Activated CD8-positive, alpha-beta memory T cell treated with anti-CD3 and anti-CD28 coated beads, Interleukin-2, amount 10 ng/mL, durations not matched to agents 7 days and 5 days (primary cell): ENCODE measurements at places on chromosomes 6 and 20. TPM values are rescaled to one million over a fixed set of nuclear protein-coding genes. Genes with fewer than 3 reads are reported as not detected.

The PNLDC1 gene
- 1.4 TPM for total RNA-seq

The CYP21A2 gene
- 0.15 TPM for total RNA-seq

The TTI1 gene
- 34.7 TPM for total RNA-seq

The SLC35D3 gene
- total RNA-seq: not detected

- peaks cover 42% of the 10 kb centered on the region for H3K27me3 ChIP-seq
- H3K4me1 ChIP-seq: peaks cover 52% of the 10 kb centered on the region
- no peak for DNase-seq
- H3K4me3 ChIP-seq: peak overlapping the region; percentile 74
- peak overlapping the region; percentile 96 for H3K27ac ChIP-seq
- H3K36me3 ChIP-seq: peaks cover 4% of the 10 kb centered on the region
These were observed 142.0 kb downstream of the DLL1 start for GRCh38 chr6:170148709-170149470.

- H3K4me3 ChIP-seq: no peak overlapping the region
- no peaks in the 10 kb centered on the region for H3K36me3 ChIP-seq
- H3K27ac ChIP-seq: no peak overlapping the region
- DNase-seq: no peak
- H3K4me1 ChIP-seq: no peaks in the 10 kb centered on the region
- no peaks in the 10 kb centered on the region for H3K27me3 ChIP-seq
These were observed 299.1 kb upstream of the KCNQ5 start for GRCh38 chr6:72322771-72323170.

- H3K27ac ChIP-seq: peak overlapping the region; percentile 95
- no peaks in the 10 kb centered on the region for H3K27me3 ChIP-seq
- peak; percentile 82 for DNase-seq
- peaks cover 74% of the 10 kb centered on the region for H3K4me1 ChIP-seq
These were observed 157.4 kb upstream of the ZNF217 start for GRCh38 chr20:53750827-53751619.

DNA sequence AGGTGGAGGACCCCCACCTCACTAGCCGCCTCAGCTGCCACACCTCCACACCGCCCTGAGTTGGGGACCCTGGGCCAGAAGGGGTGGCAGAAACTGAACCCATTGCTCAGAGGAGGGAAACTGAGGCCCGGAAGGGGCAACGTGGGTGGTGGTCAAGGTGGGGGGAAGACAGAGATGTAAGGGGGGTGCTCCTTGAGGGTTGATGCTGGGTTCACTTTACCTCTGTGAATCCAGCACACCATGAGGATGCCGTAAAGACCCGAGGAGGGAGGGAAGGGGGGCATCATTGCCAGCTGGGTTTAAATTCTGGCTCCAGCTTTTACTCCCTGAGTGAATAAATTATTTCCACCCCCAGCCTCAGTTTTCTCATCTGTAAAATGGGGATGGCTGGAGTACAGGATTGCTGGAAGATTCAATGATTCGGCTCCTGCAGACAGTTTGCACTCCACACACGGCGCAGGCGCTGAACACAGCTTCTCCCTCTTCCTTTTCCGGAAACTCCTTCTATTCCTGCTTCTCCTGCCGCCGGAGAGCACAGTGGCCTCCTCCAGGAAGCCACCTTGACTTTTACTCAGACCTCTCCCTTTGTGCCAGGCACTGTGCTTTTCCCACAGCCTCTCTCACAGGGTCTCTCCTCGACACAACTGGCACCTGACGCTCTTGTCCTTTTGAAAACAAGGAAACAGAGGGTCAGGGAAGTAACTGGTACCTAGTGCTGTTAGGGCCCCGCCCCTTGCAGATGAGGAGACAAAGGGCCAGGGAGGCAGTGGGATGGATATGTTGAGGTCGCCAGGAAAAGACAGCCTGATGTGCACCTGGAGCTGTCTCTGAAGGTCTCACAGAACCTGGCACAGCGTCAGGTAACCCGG lies 59.4 kb downstream of the UBE2V1 start:
- peaks cover 15% of the 10 kb centered on the region for H3K4me1 ChIP-seq
- H3K36me3 ChIP-seq: no peaks in the 10 kb centered on the region
- DNase-seq: no peak
- no peak overlapping the region for H3K27ac ChIP-seq
- peaks cover 8% of the 10 kb centered on the region for H3K27me3 ChIP-seq

GRCh38 chr20:25296094-25297093 lies 48.5 kb downstream of the PYGB start:
- peak overlapping the region; percentile 24 for H3K27ac ChIP-seq
- H3K27me3 ChIP-seq: no peaks in the 10 kb centered on the region
- no peaks in the 10 kb centered on the region for H3K36me3 ChIP-seq
- H3K4me3 ChIP-seq: no peak overlapping the region
- peaks cover 15% of the 10 kb centered on the region for H3K4me1 ChIP-seq
- peak; percentile 54 for DNase-seq

- H3K4me3 ChIP-seq: peak overlapping the region; percentile 48
- peak; percentile 60 for DNase-seq
- H3K27ac ChIP-seq: peak overlapping the region; percentile 83
- peaks cover 2% of the 10 kb centered on the region for H3K27me3 ChIP-seq
- peaks cover 68% of the 10 kb centered on the region for H3K4me1 ChIP-seq
These were observed 128.2 kb upstream of the PTPN1 start for GRCh38 chr20:50381771-50382593.

GRCh38 chr20:62540504-62540903 lies 64.7 kb upstream of the GATA5 start:
- H3K4me3 ChIP-seq: no peak overlapping the region
- no peaks in the 10 kb centered on the region for H3K4me1 ChIP-seq
- H3K36me3 ChIP-seq: no peaks in the 10 kb centered on the region

GRCh38 chr6:150116200-150116800 lies 26.5 kb upstream of the PPP1R14C start:
- no peak overlapping the region for H3K4me3 ChIP-seq
- no peak for DNase-seq
- H3K27ac ChIP-seq: no peak overlapping the region
- H3K4me1 ChIP-seq: peaks cover 15% of the 10 kb centered on the region
- H3K36me3 ChIP-seq: no peaks in the 10 kb centered on the region

DNA sequence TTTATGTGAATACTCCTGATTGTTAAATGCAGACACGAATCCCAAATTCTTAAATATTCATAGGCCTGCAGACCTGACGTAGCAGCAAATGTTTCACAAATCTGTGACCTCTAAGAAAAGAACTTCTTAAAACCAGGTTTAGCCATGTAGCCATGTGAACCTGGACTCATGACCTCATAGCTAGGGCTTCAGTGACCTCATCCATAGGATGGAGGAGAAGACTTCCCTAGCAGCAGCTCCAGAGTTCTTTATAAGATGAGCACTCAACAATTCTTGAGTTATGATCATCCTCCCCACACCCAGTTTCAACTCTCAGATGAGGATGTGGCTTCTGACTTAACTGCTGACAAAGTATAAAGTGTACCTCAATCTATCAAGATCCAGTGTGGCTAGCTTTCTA lies 45.8 kb upstream of the TCF21 start:
- no peak overlapping the region for H3K27ac ChIP-seq
- H3K27me3 ChIP-seq: peaks cover 37% of the 10 kb centered on the region
- H3K4me1 ChIP-seq: peaks cover under 1% of the 10 kb centered on the region
- DNase-seq: no peak
